ENCODE measurements at places on chromosomes 2 and 18.

- peak; percentile 37 for DNase-seq
These were observed 65.3 kb downstream of the REEP1 start for GRCh38 chr2:86272111-86272510.

GRCh38 chr2:24907116-24907515, 12.9 kb downstream of the ADCY3 start:
- peak; percentile 60 for DNase-seq

GRCh38 chr2:49044350-49045079, 109.8 kb downstream of the FSHR start:
- DNase-seq: no peak

GRCh38 chr2:191351921-191352320, 106.7 kb downstream of the MYO1B start:
- no peak for DNase-seq

GRCh38 chr2:207256476-207257207, 90.9 kb upstream of the KLF7 start:
- DNase-seq: no peak

- DNase-seq: peak; percentile 98
These were observed 159.2 kb downstream of the FAM210A start for GRCh38 chr18:13566941-13567746.

DNA sequence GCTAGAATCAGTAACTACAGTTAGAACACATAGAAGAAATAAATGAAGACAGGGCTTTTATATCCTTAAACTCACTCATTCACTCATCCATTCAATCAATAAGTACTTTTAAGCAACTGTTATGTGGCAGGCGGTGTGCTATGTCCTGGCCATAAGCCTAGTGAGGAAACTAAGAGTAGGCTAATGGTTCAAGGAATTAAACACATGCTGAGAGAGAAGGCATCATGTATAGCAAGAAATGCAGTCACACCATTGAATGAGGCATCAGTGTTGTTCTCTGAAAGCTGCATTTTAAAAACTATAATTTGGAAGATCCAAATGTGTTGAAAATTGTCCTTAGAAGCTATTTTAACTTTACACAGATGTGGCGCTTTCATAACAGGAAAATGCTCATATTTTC, 86.5 kb upstream of the DTNA start:
- DNase-seq: no peak

DNA sequence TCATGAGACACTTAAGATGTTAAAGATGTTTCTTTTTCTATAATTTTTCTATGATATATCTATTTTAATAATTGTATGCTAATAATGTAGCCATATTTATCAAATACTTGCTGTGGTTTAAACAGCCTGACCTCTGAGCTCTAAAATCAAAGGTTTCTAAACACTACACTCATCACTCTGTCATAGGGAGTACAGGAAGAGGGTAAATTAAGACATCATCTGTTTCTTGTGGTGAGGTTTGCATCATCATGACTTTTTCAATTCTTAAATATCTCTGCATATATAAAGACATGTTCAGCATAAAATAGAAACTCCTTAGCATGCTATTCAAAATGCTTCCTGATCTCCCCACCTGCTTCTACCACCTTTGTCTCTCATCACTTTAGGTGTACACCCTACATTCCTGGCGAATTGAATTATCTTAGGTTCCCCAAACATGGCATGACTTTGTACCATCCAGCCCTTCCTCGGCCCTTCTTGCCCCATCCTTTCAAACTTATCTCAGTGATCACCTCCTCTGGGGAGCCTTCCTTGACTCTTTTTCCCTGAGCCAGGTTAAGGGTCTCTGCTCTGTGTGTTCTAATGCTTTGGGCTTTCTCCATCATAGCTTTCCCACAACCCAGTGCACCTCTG, 105.3 kb upstream of the TTN start:
- DNase-seq: peak; percentile 52

DNA sequence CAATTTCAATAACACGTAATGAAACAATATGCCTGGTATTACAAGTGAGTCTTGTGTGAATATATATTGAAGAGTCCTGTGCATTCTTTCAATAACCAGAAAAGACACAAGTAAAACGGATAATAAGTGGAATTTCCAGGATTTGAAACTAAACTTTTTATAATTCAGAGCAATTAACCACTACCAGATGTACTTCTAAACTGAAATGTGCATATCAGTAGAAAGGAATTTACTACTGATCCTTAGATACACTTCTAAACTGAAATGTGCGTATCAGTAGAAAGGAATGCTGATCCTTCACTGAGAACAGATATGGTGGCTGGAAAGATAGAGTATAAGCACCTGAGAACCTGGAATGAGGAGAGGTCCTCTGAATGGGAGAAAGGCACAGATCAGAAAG, 470.9 kb upstream of the SPHKAP start:
- DNase-seq: no peak
